ENCODE measurements at places on chromosomes 13 and 19.
A peak's percentile ranks its signal among the peaks of the same experiment; 100 is the strongest.

DNA sequence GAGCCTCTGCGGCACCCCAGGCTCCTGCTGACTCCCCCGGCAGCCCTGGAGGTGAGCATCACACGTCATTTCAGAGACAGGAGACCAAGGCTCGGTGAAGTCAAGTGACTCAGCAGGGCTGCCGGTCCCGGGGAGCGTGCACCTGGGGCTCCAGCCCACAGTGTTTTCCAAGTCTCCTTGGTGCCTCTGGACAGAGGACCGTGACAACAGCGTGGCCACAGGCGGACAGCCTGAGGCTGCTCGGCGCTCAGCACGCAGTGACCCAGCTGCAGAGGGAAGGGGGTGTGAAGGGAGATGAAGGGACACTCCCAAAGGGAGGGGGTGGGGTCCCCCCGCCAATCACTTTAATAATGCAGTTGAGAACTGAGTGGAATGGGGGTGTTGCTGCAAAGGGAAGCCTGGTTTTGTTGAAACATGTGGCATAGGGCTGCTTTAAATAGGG is 17.5 kb upstream of the ASPDH start:
- DNase-seq = no peak

GRCh38 chr13:82092312-82092711 is 1751.4 kb upstream of the SPRY2 start:
- DNase-seq = no peak

DNA sequence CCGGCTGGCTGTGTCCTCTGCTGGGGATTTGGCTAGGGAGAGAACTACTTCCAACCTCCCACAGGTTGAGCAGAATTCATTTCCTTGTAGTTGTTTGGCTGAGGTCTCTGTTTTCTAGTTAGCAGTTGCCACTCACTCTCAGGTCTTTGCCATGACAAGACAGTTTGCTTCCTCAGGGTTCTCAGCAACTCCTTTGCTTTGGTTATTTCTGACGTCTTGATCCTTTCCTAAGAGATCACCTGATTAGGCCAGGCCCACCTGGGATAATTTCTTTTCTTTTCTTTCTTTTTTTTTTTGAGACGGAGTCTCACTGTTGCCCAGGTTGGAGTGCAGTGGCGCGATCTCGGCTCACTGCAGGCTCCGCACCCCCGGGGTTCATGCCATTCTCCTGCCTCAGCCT is 9.4 kb upstream of the CACNG8 start:
- no peak for DNase-seq

DNA sequence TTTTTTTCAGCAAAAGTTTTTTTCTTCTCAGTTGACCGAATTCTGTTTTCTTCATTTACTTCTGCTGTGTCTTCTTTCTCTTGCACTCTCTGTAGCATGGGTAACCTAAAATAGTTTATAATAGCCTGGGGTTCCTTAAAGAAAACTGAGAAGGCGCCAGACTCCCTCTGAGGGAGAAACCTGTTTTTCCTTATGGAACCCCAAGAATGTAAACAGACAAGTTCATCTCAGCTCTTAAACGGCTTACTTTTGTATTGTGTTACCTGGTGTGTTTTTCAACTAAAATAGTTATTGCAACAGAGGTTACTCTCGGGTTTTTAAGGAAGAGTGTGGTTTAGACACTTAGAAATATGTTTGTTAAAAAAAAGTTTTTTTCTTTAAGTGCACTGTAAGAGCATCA is 23.8 kb upstream of the TM9SF2 start:
- DNase-seq = no peak

- DNase-seq = no peak
These were observed 17.4 kb downstream of the OR7A17 start for GRCh38 chr19:14868497-14868896.

- no peak for DNase-seq
These were observed 23.2 kb upstream of the EEF1AKMT1 start for GRCh38 chr13:20796791-20797508.

DNA sequence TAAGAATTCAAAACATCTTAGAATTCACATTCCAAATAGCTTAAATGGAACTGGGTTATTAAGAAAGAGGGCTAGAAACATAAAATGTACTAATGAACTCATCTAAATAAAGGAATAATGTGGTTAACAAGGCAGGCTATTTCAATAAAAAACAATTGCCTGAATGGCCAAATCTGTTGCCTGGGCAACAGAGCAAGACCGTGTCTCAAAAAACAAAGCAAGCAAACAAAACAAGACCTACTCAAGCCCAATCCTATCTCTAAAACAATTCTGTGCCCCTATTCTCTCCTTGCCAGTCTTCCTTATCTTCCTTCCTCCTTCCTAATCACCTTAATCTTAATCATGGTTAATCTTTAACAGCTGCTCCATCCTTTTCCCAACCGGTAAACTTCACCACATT is 12.1 kb downstream of the IGFL1 start:
- no peak for DNase-seq

GRCh38 chr13:110555601-110556223 is 5.8 kb downstream of the RAB20 start:
- DNase-seq = no peak

DNA sequence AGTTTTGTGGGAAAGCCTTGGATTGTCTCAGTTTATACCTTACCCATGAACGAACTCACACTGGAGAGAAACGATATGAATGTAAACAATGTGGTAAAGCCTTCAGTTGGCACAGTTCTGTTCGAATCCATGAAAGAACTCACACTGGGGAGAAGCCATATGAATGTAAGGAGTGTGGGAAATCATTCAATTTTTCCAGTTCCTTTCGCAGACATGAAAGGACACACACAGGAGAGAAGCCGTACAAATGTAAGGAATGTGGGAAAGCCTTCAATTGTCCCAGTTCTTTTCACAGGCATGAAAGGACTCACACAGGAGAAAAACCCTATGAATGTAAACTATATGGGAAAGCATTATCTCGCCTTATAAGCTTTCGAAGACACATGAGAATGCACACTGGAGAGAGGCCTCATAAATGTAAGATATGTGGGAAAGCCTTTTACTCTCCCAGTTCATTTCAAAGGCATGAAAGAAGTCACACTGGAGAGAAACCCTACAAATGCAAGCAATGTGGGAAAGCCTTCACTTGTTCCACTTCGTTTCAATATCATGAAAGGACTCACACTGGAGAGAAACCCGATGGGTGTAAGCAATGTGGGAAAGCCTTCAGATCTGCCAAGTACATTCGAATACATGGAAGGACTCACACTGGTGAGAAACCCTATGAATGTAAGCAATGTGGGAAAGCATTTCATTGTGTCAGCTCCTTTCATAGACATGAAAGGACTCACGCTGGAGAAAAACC is 7.5 kb upstream of the ZNF440 start:
- no peak for DNase-seq

DNA sequence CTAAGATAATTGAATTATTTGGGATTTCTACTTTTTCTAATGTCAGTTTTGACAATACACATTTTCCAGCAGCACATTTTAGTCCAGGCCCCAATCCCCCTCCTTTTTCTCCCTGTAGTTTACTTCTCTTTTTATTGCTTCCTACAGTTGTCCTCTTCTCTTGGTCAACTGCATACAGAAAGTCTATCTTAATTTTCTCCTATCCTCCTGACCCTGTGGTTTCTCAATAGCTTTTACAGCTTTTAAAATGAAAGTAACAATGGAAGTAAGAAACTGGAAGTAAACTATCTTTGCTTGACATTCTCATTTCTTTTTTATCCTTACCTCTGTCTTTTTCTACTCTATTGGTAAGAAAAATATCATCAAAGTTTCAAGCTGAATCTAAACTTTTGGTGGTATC is 106.5 kb upstream of the OXGR1 start:
- no peak for DNase-seq

DNA sequence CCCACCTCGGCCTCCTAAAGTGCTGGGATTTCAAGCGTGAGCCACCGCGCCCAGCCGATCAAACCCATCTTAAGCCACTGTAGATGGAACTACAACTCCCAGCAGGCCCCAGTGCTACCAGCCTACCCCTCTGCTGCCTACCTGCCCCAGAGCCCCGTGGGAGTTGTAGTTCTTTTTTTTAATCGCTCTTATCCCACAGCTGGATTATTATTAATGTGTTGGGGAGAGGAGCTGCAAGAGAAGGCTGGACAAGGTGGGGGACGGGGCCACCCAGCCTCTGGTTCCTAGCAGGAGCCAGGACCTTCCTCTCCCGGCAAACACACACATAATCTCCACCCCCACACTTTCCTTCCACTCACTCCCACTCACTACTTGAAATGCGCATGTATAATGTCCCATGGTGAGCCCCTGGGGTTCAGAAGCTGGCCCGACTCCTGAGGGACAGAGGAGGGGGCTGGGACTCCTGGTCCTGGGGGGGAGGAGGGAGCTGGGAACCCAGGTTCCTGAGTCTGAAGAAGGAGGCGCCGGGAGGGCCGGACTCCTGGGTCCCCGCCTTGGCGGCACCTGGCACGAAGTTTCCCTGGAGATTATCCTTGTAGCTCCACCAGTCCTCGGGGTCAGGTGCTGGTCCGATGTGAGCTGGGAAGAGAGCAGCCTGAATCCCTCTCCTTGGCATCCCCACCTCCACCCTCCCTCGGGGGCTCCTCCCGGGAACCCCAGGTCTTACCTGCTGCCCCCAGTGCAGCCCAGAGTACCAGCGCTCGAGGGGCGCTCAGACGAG is 958 bp downstream of the CA11 start:
- DNase-seq = peak; percentile 75

All from memory B cell (primary cell).